ENCODE measurements at places on chromosomes 1 and 21. TPM values are rescaled to one million over a fixed set of nuclear protein-coding genes. Genes with fewer than 3 reads are reported as not detected.

Gene INTS3
- 33.2 TPM for total RNA-seq

Gene OR6P1
- not detected for total RNA-seq

Gene ZFYVE9
- 85.6 TPM for total RNA-seq

Gene CNR2
- not detected for total RNA-seq

Gene CYP4A11
- total RNA-seq, result not detected

Gene PLA2G2C
- total RNA-seq, result not detected

Gene CAPN8
- total RNA-seq, result not detected

Gene STYXL2
- 0.16 TPM for total RNA-seq

Gene LCE6A
- total RNA-seq, result not detected

Gene SIPA1L2
- total RNA-seq, result 36.7 TPM

Gene SHISAL2A
- not detected for total RNA-seq

All from occipital lobe (tissue), 3 donors.